ENCODE measurements at places on chromosomes 5 and 9.

DNA sequence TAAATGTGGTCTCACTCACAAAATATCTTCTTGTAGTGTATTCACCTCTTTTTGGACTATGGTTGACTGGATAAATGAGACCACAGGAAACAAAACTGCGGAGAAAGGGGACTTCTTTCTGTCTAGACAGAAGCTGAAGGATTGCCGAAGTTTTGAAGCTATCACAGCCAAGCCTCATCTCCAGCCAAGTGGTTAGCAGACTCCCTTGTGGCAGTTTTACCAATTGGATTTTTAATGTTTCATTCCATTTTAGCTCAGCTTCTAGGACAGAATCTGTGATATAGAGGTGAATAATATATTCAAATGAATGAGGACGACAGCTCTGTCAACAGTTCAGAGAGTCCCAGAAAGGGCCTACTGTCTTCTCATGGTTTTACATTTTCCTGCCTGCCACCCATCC is 215.7 kb upstream of the ZNF608 start:
- DNase-seq = no peak

DNA sequence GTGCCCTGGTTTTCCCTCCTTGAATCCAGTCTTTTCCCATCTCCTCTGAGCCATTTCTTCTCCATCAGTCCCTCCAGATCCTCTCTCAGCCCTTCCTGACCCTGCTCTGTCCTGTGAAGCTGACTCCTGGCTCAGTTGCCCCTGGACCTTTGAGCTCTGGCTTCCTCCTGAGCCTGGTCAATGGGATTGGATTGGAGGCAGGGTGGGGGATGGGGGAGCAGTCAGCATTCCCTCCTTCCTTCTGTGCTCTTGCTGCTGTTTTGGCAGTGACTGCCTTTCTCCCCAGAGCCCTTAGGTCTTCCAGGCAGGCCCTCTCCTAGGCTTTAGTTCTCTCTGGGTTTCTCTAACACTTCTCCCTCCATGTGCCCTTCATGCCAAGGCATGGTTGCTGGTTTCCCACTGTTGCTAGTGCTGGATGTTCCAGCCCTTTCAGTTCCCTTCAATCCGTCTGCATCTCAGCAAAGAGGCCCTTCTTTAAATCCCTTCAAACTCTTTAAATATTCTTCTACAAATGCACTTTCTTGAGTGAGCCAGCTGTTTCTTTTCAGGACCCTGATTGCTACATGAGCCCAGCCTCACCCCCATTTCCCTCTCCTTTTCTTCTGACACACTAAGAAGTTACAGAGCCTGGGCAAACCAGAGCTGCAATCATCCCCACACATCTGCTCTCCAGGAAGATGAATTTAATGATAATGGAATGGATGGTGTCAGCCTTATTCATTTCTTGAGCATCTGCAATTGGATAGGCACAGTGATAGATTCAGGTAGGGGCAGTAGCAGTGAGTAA is 2.2 kb downstream of the TNFSF15 start:
- no peak for DNase-seq

DNA sequence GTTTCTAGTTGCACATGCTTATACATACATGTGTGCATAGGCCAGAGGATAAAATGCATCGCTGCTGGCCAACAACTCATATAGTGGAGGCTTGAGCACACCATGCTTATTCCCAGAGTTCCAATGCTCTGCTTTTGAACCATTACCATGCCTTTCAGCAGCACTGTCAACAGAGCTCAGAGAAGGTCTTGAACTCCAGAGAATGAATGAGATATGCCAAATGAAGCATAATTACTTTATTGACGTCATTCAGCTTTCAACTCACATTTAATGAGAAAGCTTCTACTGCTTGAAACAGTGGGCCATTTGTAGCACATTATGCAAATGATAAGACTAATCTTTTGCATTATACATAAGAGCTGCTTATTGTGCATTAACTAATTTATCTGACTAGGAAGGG is 765.3 kb upstream of the GRAMD2B start:
- DNase-seq = no peak

- DNase-seq = no peak
These were observed at the start of gene DOCK8 for GRCh38 chr9:214648-215493. Gene DOCK8, plus strand, starts transcription at chr9:214865. Its CDS starts 112 bp downstream, at chr9:214977.

DNA sequence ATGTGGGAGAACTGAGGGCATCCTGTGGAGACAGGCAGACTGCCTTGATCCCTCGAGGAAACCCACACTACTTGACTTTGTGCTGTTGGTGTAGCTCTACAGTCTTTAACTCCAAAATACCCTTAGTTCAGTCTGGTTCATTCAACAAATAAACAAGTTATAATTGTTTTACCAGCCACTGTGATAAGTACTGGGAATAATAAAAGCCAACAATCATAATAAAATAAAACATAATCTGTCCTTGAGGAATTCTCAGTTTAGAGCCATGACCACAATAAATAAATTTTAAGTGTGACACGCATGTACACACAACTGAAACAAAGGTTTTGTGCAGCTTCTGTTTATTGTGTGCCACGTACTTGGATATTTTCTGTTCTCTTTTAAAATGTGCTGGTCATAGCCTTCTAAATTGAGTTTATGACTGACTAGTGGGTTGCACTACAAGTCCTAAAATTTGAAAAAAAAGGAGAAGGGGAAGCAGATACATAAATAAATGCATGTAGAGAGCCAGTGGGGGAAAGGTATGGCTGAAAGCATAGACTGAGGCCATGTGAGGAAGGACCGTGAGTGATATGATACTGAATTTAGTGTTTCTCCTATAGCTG is 6.2 kb upstream of the SCAMP1 start:
- no peak for DNase-seq

DNA sequence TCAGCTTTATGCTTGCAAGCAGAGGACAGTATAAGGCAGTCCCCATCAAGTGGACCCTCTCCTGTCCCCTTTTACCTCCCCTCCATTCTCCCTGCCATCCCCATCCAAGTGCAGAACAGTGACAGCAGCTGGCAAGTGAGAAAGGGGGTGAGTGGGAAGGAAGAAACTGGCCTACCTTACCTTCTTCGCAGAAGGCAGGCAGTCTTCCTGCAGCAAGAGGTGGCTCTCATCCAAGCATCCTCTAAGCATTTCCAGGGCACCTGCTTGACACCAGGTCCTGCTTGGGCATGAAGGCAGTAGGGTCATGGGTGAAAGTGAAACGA is 77.3 kb upstream of the SH3PXD2B start:
- DNase-seq = no peak

- no peak for DNase-seq
These were observed 500.2 kb upstream of the CDH6 start for GRCh38 chr5:30693326-30693725.

GRCh38 chr9:92631452-92632343 is 38.2 kb downstream of the IPPK start:
- DNase-seq = no peak

DNA sequence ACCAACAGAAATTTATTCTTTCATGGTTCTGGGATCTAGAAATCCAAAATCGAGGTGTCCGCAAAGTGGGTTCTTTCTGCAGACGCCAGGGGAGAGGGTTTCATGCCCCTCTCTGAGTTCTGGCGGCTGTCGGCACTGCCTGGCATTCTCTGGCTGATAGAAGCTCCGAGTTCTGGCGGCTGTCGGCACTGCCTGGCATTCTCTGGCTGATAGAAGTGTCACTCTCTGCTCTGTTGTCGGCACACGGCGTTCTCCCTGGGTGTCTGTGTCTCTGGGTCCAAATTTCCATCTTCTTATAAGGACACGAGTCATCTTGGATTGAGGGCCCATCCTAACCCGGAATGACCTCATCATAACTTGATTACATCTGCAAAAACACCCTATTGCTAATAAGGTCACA is 7.6 kb downstream of the GFI1B start:
- DNase-seq = no peak

GRCh38 chr5:67094476-67095300 is 101.9 kb downstream of the CD180 start:
- DNase-seq = no peak

DNA sequence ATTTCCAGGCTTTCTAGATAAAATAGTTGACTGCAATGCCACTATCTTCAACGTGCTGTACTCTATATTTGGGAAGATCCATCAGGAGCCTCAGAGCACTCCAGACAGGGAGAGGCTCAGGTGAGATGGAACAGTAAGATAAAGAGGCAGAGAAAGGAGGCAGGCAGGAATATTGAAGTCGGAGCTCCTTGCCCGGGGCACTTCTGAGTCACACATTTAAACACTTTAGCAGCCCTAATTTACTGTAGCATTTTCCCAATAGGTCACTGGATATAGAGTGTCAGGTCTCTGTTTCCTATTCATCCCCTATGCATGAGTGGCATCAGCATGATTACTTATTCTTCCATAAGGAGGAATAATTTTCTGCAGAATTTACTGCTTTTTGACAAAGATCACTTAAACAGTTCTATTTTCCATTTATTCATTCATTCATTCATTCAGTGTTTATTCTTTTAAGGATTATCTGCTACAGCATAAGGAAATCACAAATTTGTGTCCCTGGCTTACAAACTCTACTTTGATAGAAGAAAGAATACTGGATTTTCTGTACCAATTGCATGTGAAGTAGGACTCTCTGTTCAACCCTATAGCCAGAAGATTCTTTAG is 170.7 kb downstream of the MAPKAP1 start:
- no peak for DNase-seq

DNA sequence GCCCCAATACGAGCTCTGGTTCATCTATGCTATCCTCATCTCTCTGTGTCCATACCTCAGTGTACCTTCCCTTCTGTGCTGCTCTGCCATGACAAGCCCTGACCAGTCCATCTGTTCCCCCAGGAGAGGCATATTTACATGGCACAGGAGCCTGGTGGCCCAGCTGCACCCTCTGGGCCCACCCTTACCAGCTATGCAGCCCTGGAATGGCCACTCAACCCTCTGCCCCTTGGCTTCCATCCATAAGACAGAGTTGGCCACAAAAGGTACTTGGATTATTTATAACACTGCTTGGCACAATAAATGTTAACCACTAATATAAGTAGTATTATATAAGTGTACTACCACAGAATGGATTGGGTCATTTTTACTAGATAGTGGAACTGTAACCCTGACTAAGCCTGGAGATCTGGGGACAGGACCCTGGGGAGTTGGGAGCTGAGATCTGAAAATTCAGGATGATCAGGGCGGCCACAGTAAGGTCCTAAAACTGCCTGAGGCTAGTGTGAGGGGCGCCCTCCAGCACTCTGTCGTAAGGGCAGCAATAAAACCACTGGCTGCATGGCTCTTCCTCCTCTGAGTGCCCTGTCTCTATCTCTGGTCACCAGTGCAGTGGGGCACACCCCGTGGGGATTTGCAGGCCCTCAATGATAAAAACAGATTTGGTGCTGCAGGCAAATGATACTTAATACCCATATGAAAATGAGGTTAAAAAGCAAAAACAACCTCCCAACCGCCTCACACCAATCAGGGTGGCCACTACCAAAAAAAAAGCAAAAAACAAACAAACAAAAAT is 65.8 kb downstream of the SEMA4D start:
- DNase-seq = no peak

DNA sequence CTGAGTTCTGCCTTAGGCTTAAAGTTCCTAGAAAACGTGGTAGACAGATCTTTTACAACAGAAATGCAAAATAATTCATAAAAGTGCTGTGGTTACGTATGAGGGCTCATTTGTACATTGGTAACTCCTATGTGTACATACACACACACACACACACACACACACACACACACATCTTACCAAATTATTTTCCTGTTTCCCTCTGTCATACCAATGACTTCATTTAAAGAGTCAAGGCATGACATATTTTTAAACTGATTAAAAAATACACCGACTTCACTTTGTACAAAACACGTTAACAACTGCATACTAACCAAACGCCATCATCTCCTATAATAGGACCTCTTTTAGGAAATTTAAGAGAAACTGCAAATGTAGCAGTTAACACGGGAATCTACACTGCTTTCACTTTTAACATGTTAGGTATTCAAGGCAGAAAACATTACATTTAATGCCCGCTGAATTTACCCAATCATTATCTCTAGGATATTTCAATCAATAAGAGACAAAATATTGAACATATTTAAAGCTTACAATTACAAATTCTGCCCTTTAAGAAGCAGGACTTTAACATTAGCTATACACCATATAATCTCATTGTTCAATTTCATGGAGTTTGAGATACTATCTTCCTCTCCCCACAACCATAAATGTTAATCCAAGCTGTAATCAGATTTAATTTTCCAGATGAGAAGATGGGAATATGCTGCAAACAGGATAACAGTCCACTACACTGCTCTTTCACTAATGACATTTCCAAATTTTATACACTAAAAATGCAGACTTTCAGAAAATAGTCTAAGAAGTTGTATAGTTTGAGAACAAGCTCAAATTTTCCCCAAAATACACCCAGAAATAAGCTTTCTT is 133.1 kb downstream of the DENND1A start:
- DNase-seq = no peak

GRCh38 chr5:179135441-179136215 is 75.5 kb downstream of the ZNF354C start:
- no peak for DNase-seq

DNA sequence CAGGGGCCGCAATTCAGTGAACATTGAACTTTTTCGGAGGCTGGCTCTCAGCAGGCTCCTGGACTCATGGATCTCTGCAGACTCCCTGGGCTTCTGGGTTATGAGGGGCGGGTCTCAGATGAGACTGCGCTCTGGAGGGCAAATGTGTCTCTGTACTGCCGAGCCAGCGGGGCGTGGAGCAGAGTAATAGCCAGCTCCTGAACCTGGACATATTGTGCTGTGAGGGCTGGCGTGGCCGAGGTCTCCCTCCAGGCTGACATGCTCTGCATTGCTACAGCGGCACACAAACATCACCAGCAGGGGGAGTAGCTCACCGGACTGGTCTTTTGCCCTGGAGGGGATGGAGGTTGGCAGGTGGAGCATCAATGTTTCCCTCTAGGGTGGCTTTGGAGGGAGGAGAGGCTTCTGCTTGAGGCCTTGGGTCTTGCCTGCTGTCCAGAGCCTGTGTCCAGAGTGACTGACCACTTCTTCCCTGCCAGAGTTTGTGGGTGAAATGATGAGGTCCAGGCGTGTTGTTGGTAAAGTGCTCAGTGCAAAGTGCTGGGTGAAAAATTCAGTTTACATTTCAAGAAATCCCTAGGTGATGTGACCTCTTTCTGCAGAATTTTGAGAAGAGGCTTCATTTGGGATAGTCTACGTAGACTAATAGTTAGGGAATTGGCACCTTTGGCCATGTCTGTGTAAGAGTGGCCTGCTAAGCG is 10.9 kb upstream of the GADD45G start:
- DNase-seq = no peak

- no peak for DNase-seq
These were observed 417.3 kb downstream of the RAB3C start for GRCh38 chr5:59000211-59000610.

DNA sequence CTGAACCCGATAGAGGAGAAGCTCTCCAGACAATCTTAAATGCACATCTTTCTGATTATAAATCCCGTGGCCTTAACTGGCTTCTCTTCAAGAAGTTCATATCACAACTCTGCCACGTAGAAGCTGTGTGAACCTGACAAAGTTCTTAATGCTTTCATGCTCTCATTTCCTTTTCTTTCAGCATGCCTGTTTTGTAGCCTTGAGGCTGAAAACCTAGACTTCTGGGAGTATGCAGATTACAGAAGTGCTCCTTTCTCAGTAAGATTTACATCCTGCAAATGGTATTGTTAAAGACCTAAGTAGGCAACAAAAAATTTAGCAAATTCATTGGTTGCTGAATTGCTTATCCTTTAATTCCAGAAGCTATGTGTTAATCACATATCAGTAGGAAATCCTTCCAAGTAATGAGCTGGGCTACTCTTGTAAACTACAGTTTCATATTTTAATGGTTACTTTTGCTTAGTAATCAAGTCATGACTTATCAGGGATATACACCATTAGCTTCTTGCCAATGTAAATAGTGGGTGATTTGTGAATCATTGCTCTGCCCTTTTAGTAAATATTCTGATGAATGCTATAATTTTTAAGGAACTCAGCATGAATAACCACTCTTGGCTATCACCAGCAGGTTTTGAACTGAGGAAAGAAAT is 334.7 kb downstream of the FBXL7 start:
- no peak for DNase-seq

GRCh38 chr5:87155106-87155505 is 112.6 kb upstream of the RASA1 start:
- no peak for DNase-seq
